ENCODE measurements at places on chromosomes 6 and 20.

DNA sequence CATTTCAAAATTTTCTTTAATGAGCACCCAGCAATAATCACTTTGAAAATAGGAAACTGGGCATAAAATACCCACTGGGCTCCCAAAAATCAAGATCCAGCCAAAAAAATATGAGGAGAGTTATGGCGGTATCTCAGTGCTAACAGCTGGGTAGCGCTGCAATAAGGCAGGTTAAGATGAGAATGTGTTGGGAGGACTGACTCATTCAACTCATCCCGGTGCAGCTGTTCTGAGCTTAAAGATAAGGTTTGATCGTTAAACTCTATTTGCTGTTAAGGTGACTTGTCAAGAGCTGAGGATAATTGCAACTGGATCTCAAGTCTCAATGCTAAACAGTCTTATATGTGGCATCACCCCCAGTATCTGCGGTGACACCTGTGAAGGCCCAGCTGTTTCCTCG lies 507.7 kb downstream of the EPM2A start:
- DNase-seq = no peak

GRCh38 chr6:33931799-33932198 lies 128.0 kb upstream of the MLN start:
- no peak for DNase-seq

- DNase-seq = no peak
These were observed 188.4 kb upstream of the CCN2 start for GRCh38 chr6:132139611-132140010.

GRCh38 chr20:8790442-8791074 lies 278.3 kb upstream of the PLCB4 start:
- peak; percentile 59 for DNase-seq

GRCh38 chr6:21295506-21296240 lies 297.9 kb upstream of the SOX4 start:
- DNase-seq = no peak

DNA sequence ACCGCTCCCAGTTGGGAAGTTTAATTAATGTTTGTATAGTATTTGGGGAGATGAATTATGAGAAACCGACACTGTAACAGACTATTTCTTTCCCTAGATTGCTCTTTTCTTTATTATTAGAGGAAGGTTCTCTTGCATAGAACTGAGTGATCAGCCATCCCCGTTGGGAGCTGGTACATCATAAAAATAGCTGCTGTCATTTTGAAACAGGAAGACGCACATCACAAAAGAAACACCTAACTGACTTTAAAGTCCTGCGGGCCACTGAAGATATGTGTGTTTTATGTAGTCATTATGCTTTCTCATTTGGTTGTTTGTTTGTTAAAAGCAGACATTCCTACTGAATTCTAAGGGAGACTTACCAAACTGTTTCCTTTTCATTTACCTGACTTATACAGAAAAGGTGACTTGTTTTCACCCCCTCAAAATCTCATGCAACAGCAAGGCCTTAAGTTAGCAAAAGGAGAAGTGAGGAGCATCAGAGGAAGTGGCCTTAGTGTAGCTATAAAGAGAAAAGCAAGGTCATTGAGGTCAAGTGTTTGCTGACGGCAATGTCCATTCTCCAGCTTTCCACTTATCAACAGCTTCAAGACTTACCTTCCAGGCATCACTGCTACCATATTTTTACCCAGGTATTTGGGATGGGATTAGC lies 91.0 kb downstream of the PKHD1 start:
- no peak for DNase-seq

GRCh38 chr20:39013662-39014109 lies 51.5 kb downstream of the DHX35 start:
- no peak for DNase-seq

DNA sequence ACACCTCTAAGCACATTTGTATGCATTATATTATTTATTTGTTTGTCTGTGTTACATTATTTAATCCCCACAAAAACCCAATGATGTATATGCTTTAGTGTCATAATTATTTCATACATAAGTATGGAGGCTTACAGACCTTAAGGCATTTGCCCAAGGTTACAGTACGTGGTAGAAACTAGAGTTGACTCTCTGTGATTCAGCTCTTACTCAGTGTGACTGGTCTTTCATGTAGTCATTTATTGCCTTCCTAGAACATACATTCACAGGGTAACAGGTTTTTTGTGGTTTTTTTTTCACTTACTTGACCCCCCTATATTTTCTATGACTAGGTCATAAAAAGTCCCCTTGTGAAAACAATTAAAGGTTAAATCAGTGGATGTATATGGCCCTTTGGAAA lies 566.8 kb downstream of the TFAP2A start:
- DNase-seq = peak; percentile 69

DNA sequence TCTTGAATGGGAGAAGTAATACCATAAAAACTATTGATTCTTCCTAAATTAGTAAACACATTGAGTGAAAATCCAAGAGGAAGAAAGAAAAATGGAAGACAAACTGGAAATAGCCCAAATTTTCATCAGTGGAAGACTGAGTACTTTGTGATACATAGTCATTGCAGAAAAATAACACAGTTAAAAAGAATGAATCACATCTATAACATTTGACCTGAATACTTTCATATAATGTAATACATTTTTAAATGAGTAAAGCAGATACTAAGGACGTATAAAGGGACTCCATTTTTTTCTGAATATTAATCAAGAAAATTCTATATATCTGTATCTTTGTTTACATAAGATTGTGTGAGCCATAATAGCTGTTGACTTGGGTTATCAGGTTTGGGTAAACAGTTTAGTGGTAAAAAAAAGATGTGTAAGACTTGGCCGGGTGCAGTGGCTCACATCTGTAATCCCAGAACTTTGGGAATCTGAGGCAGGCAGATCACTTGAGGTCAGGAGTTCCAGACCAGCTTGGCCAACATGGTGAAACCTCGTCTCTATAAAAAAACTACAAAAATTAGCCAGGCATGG lies 4.3 kb upstream of the SLC17A2 start:
- no peak for DNase-seq

- DNase-seq = no peak
These were observed 55.1 kb downstream of the ORC3 start for GRCh38 chr6:87645080-87645479.

DNA sequence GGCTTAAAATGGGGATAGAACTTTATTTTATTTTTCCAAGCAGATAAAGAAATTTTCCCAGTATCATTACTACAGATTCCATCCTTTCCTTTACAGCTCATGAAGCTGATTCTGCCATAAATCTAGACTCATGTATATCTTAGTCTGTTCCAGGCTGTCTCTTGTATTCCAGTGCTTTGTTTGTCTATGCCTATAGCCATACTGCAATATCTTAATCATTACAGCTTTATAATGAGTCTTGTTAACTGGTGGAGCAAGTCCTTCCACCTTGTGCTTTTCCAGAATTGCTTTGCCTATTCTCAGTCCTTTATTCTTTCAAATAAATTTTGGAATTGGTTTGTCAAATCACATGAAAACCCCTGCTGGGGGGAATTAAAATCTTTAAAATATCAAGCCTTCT lies 99.2 kb downstream of the MAP3K5 start:
- no peak for DNase-seq

DNA sequence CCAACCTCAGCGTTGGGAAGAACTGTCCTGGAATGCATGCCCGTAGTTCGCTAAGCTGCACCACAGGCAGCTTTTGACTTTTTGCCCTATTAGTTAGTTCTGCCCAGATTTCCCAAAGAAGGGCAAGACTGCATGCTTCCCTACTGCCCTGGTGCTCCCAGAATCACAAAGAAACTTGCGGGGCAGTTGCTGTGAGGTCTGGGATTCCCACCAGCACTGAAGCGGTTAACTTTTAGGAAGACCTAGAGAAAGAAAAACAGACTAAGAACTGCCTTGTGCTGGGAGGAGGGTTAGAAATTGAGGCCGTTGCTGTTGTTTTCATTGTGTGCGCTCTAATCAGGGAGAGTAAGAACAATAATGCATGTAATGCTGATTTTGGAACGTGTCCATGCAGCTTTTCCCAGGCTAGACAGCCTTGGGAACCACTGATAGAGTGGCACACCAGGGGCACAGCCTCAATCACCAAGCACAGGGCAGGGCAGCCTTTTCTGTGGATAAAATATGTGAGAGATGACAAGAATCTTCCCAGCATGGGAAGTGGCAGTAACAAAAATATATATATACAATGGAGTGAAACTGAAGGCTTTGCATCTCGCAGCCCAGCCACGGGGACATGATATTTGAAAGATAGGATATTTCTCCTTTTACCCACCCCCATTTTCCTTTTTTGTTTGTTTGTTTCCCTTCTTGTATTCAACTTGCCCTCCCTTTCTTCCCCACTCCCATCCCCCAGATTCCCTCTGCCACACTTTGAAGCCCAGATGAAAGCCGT lies 137.7 kb upstream of the HEY2 start:
- DNase-seq = no peak

GRCh38 chr6:47096211-47096895 lies 54.2 kb upstream of the ADGRF1 start:
- no peak for DNase-seq

GRCh38 chr20:381581-382290 lies 1.2 kb downstream of the TRIB3 start:
- DNase-seq = peak; percentile 69

DNA sequence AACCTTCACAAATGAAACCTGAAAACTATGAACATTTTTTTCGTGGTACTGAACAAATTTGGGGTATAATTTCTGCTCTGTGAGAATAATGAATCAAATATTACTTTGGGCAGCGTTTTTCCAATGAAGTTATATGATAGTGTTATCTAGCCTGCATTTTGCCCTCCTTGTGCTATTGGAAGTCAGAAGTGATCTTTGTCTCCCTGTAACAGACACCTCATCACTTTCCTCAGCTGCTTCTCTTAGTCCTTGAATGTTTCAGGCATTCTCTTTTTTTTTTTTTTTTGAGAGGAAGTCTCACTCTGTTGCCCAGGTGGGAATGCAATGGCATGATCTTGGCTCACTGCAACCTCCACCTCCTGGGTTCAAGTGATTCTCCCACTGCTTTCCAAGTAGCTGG lies 10.2 kb downstream of the DDX27 start:
- DNase-seq = no peak

DNA sequence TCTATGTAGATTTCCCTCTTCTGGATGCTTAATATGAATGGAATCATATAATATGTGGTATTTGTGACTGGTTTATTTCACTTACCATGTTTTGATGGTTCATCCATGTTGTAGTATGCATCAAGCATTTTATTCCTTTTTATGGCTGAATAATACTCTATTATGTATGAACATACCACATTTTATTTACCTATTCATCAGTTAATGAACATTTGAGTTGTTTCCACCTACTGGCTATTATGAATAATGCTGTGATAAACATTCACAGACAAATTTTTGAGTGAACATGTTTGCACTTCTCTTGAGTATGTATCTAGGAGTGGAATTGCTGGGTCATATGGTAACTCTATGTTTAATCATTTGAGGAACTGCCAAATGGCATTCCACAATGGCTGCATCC lies 14.9 kb upstream of the ZNF451 start:
- DNase-seq = no peak

DNA sequence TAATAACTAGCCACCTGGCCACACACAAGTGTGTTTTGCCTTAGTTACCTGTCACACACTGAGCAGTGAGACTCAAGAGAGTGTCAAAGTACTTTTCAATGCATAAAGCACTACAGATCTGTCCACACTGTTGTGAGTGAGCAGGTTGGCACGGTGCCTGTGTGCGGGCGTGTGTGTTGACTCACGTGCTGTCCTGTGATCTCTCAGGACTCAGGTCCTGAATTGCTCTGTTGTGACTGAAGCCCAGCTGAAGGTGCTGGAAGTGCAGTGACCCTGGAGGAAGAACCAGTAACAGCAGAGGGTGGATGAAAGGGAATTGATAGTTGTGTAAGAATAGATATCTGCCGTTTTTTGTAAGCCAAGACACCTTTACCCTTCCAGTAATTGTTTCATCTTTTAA lies 18.3 kb downstream of the SLC16A10 start:
- peak; percentile 28 for DNase-seq

DNA sequence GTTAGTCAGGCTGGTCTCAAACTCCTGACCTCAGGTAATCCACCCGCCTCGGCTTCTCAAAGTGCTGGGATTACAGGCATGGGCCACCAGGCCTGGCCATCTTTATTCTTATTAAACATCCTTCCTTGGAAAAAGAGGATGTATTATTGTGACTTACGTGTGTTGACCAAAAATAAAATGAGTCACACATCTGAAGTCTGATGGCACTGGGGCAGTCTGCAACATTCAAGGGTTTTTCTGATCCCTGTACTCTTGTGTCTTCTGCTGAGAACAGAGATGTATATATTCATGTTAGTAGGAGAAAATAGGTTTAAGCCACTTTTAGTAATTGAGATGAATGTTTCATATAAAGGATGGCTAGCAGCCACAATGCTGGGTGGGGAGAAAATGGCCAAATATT lies 129.9 kb upstream of the RIPOR2 start:
- no peak for DNase-seq

- no peak for DNase-seq
These were observed 275.1 kb downstream of the GRIK2 start for GRCh38 chr6:101668496-101669030.

DNA sequence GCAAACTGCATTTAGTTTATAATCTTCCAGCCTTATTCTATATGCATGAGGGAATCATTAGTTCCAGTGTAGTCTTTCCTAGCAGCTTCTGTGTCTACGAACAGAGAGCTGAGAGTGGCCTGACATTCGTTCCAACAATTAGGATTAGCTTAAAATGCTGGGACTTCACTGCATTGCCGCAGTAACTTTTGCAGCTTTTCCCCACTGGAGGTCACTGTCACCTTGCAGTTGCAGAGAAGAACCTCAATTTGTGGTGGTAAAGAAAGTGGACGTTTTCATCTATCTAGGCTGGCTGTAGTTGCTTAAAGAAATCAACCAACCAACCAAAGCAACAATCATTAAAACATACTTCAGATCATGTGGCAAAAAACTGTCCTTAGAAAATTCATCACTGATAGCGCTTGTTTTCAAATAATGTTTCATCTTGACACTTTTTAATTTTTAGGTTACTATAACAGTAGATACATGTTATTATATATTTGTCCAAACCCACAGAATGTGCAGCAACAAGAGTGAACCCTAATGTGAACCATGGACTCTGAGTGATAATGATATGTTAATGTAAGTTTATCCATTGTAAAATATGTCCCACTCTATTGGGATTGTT lies 12.2 kb downstream of the MYLK4 start:
- no peak for DNase-seq

GRCh38 chr20:49901588-49901987 lies 13.7 kb downstream of the SPATA2 start:
- no peak for DNase-seq

- no peak for DNase-seq
These were observed 990 bp downstream of the BPI start for GRCh38 chr20:38304845-38305447.

DNA sequence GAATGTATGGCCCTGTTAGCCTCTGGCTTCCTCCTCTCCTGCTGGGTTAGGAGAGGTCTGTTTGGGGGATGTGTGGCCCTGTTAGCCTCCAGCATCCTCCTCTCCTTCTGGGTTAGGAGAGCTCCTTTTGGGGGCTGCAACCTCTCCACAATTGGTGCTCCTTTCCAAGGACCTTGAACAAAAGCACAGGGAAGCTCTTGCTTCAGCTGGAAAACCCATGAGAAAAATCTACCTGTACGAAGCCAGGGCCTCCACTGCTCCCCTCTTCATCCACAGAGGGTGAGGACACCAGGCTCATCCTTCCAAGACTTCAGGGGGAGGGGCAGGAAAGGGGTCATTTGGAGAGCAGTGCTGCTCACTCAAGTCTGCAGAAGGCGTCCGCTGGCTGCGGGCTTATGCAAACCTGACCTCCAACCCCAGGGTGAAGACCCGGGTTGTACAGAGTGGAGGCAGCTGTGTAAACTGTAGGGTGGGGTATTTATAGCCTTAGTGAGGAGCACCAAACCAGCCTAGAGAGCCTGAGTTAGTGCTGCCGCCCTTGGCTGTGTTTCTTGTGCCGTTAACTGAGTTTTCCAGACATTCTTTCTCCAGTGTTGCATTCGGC lies 62.1 kb downstream of the SLC24A3 start:
- DNase-seq = no peak
